ENCODE measurements at places on chromosomes 7 and 10.

DNA sequence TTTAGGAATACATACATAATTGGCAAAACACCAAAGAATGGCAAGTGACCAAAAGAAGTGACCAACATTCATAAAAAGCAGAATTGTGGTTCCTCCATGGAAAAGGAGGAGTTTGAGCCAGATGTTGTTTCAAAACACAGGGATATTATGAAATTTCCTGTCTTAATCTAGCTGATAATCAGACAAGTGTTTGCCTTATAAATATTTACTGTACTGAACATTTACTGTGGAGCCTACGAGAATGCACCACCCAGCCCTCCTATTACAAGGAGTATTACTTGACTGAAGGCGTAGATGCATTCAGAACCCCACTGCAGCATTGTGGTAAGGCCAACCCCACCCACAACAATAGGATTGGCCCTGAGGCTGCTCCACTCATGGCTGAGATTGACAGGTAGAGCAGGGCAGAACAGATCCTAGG lies 118.9 kb downstream of the AKR1D1 start:
- DNase-seq = no peak

DNA sequence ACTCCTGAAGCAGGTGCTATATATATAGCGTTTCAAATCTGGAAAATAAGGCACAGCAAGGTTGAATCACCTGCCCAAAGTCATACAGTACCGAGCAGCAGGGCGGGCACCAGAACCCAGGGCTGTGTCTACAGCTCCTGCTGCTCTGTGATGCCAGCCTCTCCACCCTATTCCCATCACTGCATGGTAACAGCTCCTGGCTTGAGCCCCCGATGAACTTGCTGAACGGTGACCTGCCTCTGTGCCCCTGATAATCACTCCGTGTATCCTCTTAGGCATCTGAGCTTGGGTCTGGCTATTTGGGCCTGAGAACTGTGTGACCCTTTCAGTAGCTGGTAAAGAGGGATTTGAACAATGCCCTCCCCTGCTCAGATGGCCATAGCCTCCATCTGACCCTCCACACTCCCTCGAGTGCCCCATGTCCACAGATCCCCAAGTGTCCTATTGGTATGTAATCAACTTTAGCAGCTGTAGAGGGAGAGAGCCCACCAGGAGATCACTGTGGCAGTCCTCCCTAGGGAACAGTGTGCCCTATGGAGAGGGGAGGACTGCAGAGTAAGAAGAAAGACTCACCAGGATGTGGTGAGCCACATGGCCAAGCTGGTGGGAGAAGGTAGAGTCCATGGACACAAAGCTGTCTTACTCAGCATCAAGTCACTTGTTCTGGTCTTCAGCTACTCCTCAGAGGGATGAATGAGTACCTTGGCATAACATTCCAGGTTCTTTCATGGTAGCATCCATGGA lies 1.1 kb upstream of the ARHGAP22 start:
- no peak for DNase-seq

- DNase-seq = no peak
These were observed 26.4 kb downstream of the ENTPD1 start for GRCh38 chr10:95782318-95782717.

DNA sequence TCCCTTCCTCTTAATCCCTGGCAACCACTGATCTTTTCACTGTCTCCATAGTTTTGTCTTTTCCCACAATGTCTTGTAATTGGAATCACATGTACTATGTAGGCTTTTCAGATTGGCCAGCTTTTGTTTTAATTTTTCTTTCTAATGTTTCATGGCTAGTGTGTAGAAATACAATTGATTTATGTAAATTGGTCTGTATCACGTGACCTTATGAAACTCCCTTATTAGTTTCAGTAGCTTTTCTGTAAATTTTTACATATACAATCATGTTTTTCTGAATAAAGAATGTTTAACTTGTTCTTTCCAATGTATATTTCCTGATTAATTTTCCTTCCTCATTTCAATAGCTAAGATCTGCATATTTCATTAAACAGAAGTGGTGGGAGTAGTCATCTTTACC lies 319.3 kb downstream of the MDFIC start:
- DNase-seq = no peak

- no peak for DNase-seq
These were observed 12.7 kb downstream of the HHEX start for GRCh38 chr10:92702301-92702916.

- no peak for DNase-seq
These were observed 19.0 kb downstream of the ACTA2 start for GRCh38 chr10:88933564-88933963.

Measured in NCI-H774 (cell line).